ENCODE measurements at places on chromosomes 7 and 10.

DNA sequence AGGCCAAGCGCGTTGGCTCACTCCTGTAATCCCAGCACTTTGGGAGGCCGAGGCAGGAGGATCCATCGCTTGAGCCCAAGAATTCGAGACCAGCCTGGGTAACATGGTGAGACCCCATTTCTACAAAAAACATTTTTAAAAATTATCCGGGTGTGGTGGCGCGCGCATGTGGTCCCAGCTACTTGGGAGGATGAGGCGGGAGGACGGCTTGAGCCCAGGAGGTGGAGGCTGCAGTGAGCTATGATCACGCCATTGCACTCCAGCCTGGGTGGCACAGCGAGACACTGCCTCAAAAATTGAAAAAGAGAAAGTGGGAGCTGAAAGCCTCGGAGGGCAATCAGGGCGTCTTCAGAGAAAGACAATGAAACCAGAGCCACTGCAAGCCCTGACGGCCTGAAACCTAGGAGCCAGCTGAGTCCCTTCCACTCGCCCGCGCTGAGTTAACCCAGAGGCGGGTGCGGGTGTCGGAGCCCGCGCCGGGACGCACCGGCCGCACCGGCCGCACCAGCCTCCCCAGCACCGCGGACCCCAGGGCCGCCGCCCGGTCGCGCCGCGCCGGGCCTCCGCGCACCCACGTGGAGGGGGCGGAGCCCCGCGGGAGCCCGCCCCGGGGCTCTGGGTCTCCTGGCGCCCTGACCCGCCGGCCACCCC is 22.4 kb downstream of the ZFAND2A start:
- peak; percentile 17 for DNase-seq

- DNase-seq, result no peak
Observed at GRCh38 chr7:40211276-40212003, 76.6 kb downstream of the SUGCT start.

DNA sequence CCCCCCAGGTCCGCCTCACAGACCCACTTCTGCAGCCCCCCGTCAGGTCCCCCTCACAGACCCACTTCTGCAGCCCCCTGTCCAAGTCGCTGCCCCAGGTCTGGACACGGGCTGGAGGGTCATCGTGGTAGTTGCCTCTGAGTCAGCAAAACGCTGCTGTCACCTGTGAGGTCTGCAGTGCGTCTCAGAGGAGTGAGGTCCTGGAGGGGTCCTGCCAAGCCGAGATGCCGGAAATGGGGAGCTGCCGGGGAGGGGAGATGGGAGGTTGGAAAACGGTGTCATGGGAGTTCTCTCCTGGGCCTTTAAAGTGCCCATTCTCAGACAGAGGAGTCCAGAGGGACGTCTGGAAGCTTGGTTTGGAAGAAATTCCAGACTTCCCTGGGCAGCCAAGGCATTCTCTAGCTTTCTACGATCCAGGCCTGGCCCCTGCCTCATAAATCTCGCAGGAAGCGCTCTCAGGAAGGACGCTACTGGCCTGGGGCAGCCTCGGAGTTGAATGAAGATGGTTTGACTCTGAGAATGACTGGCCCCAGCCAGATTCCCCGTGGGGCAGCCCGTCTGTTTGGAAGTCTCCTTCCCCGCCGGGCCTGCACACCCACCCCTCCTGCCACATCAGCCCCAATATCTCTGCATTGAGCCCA is 38.7 kb downstream of the CALML3 start:
- DNase-seq, result no peak

DNA sequence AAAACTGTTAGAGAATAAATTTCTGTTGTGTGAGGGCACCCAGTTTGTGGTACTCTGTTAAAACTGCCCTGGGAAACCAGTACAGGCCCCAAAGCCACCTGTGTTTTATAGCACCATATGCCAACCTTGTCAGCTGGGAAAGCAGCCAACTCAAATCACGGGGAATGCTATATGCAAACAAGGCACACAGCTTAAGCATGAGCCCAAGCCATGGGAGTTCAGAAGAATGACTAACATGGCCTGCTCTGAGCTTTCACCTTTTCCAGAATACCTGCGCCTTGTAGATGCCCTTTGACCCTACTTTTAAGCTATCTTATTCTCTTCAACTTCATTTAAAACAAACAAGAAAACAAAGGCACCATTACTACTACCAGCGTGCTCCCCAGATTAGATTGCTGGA is 5.5 kb upstream of the SLC25A13 start:
- DNase-seq, result no peak

DNA sequence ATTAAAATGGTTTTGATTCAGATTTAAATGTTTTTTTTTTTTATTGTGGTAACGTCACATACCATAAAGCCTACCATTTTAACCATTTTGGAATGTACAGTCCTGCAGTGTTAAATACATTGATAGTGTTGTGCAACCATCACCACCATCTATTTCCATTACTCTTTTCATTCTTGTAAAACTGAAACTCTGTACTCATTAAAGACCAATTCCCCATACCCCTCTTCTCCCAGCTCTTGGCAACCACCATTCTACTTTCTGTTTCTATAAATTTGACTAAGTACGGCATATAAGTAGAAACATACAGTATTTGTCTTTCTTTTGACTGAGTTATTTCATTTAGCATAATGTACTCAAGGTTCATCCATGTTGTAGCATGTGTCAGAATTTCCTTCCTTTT is 96.2 kb downstream of the EXOC4 start:
- no peak for DNase-seq

DNA sequence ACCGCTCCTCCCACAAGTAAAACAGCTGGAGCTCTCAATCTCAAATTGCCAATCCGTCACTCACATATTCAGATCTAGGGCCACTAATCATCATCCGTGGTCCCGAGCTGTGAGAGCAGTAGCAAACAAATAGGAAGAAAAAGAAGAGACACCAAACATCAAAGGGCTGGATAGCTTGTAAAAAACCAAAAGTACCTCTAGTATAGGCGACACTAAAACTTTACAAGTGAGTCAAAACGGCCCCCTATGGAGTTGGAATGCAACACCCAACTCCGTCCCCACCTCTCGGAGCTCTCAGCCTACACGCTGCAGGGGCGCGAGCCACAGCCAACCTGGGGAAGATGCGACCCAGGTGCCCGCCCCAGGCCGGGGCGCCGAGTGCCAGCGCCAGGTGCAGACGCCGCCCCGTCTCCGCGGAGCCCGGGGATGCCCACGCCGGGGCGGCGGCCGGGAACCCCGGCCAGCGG is 581 bp downstream of the FAM3C start:
- DNase-seq, result no peak

- peak; percentile 98 for DNase-seq
Observed at GRCh38 chr7:127907110-127908040, 123.9 kb downstream of the LRRC4 start.

Measured in NCI-H2227 treated with DMSO at 0.1 percent for 48 hours (cell line).